ENCODE measurements at places on chromosomes 6 and 20.

GRCh38 chr6:111718990-111719389, 113.3 kb upstream of the TRAF3IP2 start:
- no peak for DNase-seq

DNA sequence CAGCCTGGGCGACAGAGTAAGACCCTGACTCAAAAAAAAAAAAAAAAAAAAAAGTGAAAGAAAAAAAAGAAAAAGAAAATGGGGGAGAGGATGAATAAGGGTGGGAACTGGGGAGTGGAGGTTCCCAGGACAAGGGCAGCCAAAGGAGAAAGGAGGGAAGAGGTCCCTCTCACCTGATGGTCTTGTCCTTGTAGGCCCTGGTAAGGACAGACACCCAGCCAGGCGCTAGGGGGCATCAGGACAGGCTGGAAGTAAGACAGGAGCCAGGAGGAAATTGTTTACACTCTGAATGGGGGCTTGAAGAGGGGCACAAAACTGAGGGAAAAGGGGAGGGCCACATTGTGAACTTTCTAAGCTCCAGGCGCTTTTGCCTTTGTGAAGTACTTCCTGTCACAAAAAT, 2.3 kb upstream of the ALDH5A1 start:
- DNase-seq: no peak

DNA sequence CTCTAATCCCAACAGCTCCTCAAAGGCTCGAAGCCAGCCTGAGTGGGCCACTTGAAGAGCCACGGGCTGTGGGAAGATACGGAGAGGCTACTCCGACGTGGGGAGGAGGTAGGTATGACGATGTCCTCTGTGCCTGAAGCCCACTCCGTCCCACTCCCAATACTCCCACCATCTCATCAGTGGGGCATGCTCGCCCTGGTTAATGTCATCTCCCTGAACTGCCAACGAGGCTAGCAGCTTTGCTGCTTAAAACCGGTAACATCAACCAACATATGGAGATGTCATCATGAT, 11.1 kb downstream of the NRN1 start:
- DNase-seq: peak; percentile 72

GRCh38 chr6:90249034-90249433, 47.6 kb downstream of the BACH2 start:
- peak; percentile 79 for DNase-seq

GRCh38 chr6:167988154-167988495, 9.3 kb upstream of the KIF25 start:
- DNase-seq: no peak

- peak; percentile 80 for DNase-seq
These were observed 199.4 kb upstream of the ZNF184 start for GRCh38 chr6:27672113-27672799.

GRCh38 chr20:8404912-8405635, 273.0 kb downstream of the PLCB1 start:
- DNase-seq: no peak

GRCh38 chr20:24194143-24194542, 205.6 kb upstream of the GGTLC1 start:
- DNase-seq: peak; percentile 43

DNA sequence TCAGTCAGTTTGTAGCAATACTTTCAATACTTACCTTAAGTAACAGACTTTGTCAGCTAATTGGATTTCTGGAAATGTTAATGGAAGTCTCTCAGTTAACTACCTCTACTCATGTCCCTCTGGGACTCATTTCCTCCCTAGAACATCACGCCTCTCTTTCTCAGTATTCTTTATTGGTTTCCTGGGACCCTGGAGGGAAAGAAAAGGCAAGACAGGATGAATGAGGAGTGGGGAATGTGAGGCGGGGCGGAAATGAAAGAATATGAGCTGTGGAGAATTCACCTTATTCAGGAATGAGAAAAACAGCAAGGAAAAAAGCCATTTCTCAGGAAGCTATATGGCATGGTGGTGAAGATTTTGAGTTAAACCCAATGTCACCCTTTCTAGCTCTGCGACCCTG, 62.7 kb downstream of the ANKS1A start:
- no peak for DNase-seq

DNA sequence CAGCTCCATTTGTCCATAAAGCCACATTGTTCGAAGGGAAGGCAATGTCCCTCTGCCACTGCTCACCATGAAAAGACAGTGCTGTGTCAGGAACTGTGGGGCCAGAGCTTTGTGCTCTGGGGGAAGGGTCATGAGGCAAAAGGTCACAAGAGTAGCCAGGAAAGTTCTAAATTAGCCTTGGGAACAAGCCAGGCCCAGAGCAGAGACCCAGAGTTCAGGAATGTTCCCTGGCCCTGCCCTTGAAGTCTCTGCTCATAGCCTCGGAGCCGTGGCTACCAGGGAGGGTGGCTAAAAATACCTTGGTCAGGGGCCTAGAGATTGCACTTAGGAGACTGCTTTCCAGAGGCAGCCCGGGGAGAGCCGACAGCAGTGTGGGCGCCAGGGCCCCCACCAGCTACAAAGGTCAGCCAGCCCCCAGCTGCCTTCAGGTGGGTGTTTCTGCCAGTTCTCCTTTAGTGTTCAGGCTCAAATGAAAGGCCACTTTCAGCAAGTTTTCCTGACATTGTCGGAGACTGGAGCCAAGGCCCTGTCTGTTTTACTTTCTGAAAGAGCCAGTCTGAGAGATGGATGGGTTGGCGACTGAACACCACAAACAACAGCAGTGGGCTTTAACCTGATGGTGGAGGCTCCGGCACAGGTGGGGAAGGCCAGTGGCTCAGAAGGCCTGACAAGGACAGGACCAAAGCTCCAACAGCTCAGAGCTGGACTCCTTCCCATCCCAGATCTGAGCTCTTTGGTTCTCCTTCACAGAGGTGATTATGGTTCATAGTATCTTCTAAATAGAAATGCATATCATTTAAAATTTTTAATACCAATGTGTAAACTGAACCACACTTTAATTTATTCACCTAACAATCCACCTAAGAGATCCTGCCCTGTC, 76.2 kb downstream of the CDH26 start:
- DNase-seq: no peak
